Activated CD4-positive, alpha-beta T cell treated with anti-CD3 and anti-CD28 coated beads for 36 hours (primary cell): ENCODE measurements at places on chromosomes 16 and 17. TPM values are rescaled to one million over a fixed set of nuclear protein-coding genes. Genes with fewer than 3 reads are reported as not detected.
A peak's percentile ranks its signal among the peaks of the same experiment; 100 is the strongest.

DNA sequence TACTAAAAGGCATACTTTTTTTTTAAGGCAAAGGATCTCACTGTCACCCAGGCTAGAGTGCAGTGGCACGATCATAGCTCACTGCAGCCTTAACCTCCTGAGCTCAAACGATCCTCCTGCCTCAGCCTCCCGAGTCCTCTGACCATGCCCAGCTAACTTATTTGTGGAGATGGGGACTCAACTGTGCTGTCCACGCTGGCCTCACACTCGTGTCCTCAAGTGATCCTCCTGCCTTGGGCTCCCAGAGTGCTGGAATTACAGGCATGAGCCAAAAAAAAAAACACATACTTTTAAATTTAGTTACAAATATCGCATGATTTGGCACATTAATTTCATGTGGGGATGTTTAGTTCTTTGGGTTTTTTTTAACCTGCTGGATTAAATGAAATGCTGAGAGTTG, 207.7 kb upstream of the CHMP6 start:
- H3K36me3 ChIP-seq = peaks cover 37% of the 10 kb centered on the region
- H3K27me3 ChIP-seq = no peaks in the 10 kb centered on the region
- no peak overlapping the region for H3K27ac ChIP-seq
- H3K4me3 ChIP-seq = no peak overlapping the region
- H3K4me1 ChIP-seq = peaks cover 91% of the 10 kb centered on the region

DNA sequence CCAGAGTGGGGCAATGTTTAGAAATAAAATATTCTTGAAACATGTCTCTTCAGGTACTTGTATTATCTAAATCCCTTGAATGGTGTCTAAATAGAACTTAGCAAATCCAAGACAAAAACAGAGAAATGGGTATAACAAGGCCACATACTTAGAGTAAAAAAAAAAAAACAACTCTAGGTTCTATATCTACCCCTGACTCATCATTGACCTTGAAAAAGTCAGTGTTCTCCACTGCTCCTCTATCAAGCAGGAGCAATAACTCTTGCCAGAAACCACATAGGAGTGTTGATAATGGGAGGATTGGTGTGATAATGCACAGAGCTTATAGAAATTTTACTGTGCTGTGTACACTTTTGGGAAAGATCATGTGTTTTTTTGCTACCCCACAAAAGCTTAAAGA, 296.6 kb upstream of the PMFBP1 start:
- no peak overlapping the region for H3K4me3 ChIP-seq
- no peaks in the 10 kb centered on the region for H3K36me3 ChIP-seq
- no peaks in the 10 kb centered on the region for H3K27me3 ChIP-seq
- no peak overlapping the region for H3K27ac ChIP-seq

- peak overlapping the region; percentile 64 for H3K4me3 ChIP-seq
- DNase-seq = peak; percentile 55
- peak overlapping the region; percentile 92 for H3K27ac ChIP-seq
Measured at GRCh38 chr16:66408163-66409048, 18.7 kb upstream of the BEAN1 start.

DNA sequence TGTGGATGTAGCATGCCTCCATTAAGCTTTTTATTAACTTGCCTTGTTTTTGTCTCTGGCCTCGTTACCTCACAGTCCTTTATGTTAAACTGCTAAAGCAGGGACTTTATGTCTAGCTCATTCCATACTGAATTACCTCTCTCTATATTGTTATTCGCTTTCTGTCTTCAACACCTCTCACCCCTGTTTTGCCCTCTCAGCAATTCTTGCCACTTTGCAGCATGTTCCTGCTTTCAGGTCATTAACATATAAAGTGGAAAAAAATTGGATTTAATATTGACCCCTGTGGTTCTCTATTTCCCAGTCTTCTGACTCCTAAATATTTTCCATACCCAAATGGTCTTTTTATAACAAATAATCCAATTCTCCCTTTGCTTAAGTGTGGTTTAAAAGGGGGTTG, 810.4 kb upstream of the KIF2B start:
- DNase-seq = no peak
- no peak overlapping the region for H3K27ac ChIP-seq
- H3K4me1 ChIP-seq = no peaks in the 10 kb centered on the region
- no peak overlapping the region for H3K4me3 ChIP-seq
- no peaks in the 10 kb centered on the region for H3K27me3 ChIP-seq
- H3K36me3 ChIP-seq = no peaks in the 10 kb centered on the region

DNA sequence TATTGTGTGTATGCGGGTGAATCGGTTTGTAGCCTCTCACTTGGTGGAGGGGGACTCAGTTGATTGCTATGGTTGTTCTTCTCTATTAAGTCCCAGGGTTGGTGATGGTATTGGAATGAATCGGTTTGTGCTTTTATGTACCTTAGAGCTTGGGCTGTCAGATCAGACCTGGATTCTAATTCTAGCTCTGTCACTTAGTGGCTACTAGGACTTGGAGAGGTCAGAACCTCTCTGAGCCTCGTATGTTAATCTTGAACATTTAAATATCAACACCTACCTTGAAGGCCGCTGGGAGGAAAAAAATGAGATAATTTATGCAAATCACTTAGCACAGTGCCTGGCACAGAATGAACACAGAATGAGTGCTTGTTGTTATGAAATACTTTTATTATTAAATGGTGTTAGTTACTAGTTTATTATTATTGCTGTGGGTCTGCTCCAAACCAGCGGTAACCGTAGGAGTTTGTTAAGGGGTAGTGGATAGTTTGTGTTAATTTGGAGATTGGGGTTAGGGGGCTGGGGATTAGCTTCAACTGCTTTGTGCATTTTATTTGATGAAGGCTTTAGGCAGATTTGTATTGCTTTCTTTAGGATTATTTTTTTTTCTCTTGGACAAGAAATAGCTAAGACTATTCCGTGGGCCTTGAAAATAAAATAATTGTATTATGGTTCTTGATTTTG, 3.5 kb downstream of the KDM6B start:
- DNase-seq = no peak
- H3K27me3 ChIP-seq = no peaks in the 10 kb centered on the region
- peaks cover 16% of the 10 kb centered on the region for H3K36me3 ChIP-seq
- H3K4me1 ChIP-seq = peaks cover 56% of the 10 kb centered on the region
- peak overlapping the region; percentile 81 for H3K27ac ChIP-seq
- peak overlapping the region; percentile 93 for H3K4me3 ChIP-seq

DNA sequence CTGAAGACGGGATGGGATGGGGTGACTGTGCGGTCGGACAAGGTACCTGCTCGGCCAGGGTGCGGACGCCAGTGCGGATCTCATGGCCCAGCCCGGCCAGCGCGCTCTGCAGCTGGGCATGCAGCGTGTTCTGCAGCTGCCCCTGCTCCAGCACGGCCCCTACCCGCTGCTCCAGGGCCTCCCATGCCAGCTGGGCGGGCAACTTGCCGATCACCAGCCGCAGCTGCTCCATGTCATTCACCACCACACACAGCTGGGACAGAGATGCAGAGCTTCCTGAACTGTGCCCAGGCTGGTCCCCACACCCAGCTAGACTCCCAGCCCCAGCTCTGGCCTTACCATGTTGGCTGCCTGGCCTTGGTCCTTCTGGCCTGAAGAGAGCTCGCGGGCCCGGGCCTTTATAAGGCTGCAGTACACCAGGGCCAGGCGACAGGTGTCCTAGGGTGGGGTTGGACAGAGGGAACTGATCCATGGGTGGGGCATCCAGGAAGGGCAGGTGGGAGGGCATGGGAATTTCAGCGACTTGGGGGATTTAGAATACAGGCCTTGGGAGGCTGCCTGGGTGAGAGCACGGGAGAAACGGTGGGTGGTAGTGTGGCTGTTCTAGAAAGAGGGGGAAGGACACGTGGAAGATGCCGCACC, 9.8 kb downstream of the UNC13D start:
- DNase-seq = no peak
- no peaks in the 10 kb centered on the region for H3K27me3 ChIP-seq
- H3K4me1 ChIP-seq = peaks cover 28% of the 10 kb centered on the region
- peaks cover 40% of the 10 kb centered on the region for H3K36me3 ChIP-seq

- no peak overlapping the region for H3K4me3 ChIP-seq
- H3K36me3 ChIP-seq = no peaks in the 10 kb centered on the region
- DNase-seq = no peak
Measured at GRCh38 chr16:87679593-87680271, 77.4 kb downstream of the JPH3 start.

The FOXF1 gene
- total RNA-seq = not detected
